Activated CD4-positive, alpha-beta memory T cell treated with anti-CD3 and anti-CD28 coated beads for 36 hours (primary cell): ENCODE measurements at places on chromosomes 6 and 20. TPM values are rescaled to one million over a fixed set of nuclear protein-coding genes. Genes with fewer than 3 reads are reported as not detected.
A peak's percentile ranks its signal among the peaks of the same experiment; 100 is the strongest.

The ECT2L gene
- not detected for total RNA-seq

- H3K27ac ChIP-seq, result no peak overlapping the region
- H3K4me1 ChIP-seq, result no peaks in the 10 kb centered on the region
- peaks cover 6% of the 10 kb centered on the region for H3K36me3 ChIP-seq
- H3K4me3 ChIP-seq, result no peak overlapping the region
Measured at GRCh38 chr6:38163186-38164130, 343.9 kb downstream of the ZFAND3 start.

GRCh38 chr6:18976966-18977365 lies 589.8 kb downstream of the RNF144B start:
- no peak overlapping the region for H3K27ac ChIP-seq
- H3K27me3 ChIP-seq, result no peaks in the 10 kb centered on the region
- no peaks in the 10 kb centered on the region for H3K4me1 ChIP-seq
- H3K4me3 ChIP-seq, result no peak overlapping the region
- no peak for DNase-seq
- no peaks in the 10 kb centered on the region for H3K36me3 ChIP-seq

DNA sequence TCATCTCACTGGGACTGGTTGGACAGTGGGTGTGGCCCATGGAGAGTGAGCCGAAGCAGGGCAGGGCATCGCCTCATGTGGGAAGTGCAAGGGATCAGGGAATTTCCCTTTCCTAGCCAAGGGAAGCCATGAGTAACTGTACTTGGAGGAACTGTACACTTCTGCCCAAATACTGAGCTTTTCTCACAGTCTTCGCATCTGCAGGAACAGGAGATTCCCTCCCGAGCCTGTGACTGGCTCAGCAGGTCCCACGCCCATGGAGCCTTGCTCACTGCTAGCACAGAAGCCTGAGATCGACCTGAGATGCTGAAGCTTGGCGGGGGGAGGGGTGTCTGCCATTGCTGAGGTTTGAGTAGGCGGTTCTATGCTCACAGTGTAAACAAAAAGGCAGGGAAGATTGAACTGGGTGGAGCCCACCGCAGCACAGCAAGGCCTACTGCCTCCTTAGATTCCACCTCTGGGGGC lies 10.4 kb upstream of the CALHM5 start:
- H3K4me1 ChIP-seq, result peaks cover 2% of the 10 kb centered on the region
- DNase-seq, result no peak
- peaks cover 36% of the 10 kb centered on the region for H3K27me3 ChIP-seq
- no peak overlapping the region for H3K27ac ChIP-seq
- no peaks in the 10 kb centered on the region for H3K36me3 ChIP-seq

- H3K27ac ChIP-seq, result peak overlapping the region; percentile 97
- peak overlapping the region; percentile 82 for H3K4me3 ChIP-seq
- H3K27me3 ChIP-seq, result no peaks in the 10 kb centered on the region
- peaks cover 68% of the 10 kb centered on the region for H3K36me3 ChIP-seq
- DNase-seq, result peak; percentile 12
Measured at GRCh38 chr20:53580376-53581111, 13.1 kb downstream of the ZNF217 start.

DNA sequence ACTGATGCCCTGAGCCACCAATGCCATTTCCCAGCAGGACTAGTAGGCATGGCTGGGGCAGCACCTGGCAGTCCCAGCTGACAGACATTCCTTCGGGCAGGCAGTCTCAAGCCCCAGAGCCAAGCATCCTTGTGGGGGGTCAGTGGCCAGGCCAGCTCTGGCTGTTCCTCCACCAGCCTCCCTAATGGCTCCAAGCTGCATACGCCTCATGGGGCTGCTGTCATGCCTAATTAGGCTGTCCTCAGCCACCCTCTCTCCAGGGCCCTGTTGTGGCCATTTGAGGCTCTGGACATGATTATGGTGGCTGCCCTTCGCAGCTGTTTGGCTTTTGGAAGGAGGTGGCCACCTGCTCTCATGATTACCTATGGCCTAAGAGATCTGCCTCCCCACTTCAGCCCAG lies 79.4 kb downstream of the DLGAP4 start:
- no peak overlapping the region for H3K27ac ChIP-seq
- no peaks in the 10 kb centered on the region for H3K36me3 ChIP-seq
- H3K4me3 ChIP-seq, result no peak overlapping the region
- H3K4me1 ChIP-seq, result no peaks in the 10 kb centered on the region

- H3K4me3 ChIP-seq, result no peak overlapping the region
- peaks cover 48% of the 10 kb centered on the region for H3K4me1 ChIP-seq
- peak; percentile 51 for DNase-seq
- no peaks in the 10 kb centered on the region for H3K36me3 ChIP-seq
- H3K27ac ChIP-seq, result peak overlapping the region; percentile 26
Measured at GRCh38 chr6:106149472-106150069, 63.4 kb downstream of the PRDM1 start.

The ANKRD6 gene
- 4.0 TPM for total RNA-seq

DNA sequence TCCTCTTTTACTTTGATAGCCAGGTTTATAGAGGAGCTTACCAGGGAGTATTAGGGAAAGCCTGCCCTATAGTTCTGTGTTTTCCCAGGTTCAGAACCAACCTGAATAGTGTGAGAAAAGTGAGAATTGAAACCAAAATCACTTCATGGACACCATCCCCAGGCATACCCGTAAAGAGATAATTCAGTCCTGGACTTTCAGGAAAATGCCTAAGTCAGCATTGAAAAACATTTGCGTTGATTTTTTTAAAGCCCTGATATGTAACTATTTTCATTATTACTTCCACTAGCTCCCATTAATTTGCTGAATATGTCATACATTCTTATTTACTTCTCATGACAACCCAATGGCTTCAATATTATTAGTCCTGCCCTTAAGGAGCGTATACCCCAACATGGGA lies 77.4 kb upstream of the TCF21 start:
- H3K4me3 ChIP-seq, result no peak overlapping the region
- peaks cover 2% of the 10 kb centered on the region for H3K4me1 ChIP-seq
- H3K27ac ChIP-seq, result no peak overlapping the region
- H3K27me3 ChIP-seq, result peaks cover 11% of the 10 kb centered on the region

DNA sequence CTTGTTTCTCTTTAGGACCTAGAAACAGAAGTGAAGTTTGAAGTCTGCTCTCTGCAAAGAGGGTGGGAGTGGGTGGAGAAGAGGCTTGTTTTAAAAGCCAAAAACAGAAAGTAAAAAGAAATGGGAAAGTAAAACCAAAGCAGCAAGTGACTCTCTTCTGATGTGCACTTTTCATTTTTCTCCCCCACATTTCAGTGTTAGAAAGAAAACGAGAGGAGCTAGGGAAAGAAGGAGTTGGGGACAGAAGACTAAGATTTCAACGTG lies 1.3 kb downstream of the C6orf141 start:
- no peak for DNase-seq
- H3K4me1 ChIP-seq, result peaks cover 23% of the 10 kb centered on the region
- H3K27me3 ChIP-seq, result peaks cover 26% of the 10 kb centered on the region
- H3K27ac ChIP-seq, result no peak overlapping the region
- H3K4me3 ChIP-seq, result peak overlapping the region; percentile 62

The ZNF311 gene
- total RNA-seq, result 0.99 TPM

GRCh38 chr20:54366669-54367344 lies 108.6 kb upstream of the DOK5 start:
- no peaks in the 10 kb centered on the region for H3K36me3 ChIP-seq
- H3K27ac ChIP-seq, result no peak overlapping the region
- no peaks in the 10 kb centered on the region for H3K4me1 ChIP-seq
- H3K4me3 ChIP-seq, result no peak overlapping the region
- H3K27me3 ChIP-seq, result peaks cover 5% of the 10 kb centered on the region
- DNase-seq, result no peak

DNA sequence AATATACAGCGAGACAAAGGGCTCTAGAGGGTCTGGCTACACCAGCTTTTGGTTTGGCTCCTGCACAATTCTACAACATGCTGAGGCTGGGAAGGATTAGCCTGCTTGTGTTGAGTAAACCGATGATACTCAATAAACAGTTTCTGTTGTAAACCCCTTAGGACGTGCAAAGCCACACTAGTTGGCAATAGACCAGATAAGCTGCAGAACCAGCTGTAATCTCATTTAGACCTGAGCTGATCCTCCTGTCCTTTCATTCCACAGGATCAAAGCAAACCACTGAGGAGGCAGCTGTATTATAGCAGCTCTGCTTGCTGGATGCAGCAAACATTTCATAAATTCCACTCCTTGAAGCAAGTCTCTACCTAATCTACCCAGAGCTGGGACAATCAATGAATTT lies 79.7 kb downstream of the MMS22L start:
- peaks cover 6% of the 10 kb centered on the region for H3K36me3 ChIP-seq
- no peaks in the 10 kb centered on the region for H3K4me1 ChIP-seq
- H3K27ac ChIP-seq, result no peak overlapping the region
- H3K27me3 ChIP-seq, result no peaks in the 10 kb centered on the region
- DNase-seq, result no peak

- no peaks in the 10 kb centered on the region for H3K27me3 ChIP-seq
- no peak overlapping the region for H3K4me3 ChIP-seq
- DNase-seq, result no peak
- no peak overlapping the region for H3K27ac ChIP-seq
- peaks cover 2% of the 10 kb centered on the region for H3K4me1 ChIP-seq
Measured at GRCh38 chr6:154895841-154896240, 99.3 kb upstream of the TIAM2 start.

GRCh38 chr6:138287144-138287955 lies 69.1 kb upstream of the PBOV1 start:
- H3K27me3 ChIP-seq, result no peaks in the 10 kb centered on the region
- H3K36me3 ChIP-seq, result no peaks in the 10 kb centered on the region
- H3K27ac ChIP-seq, result no peak overlapping the region
- DNase-seq, result peak; percentile 60
- H3K4me1 ChIP-seq, result peaks cover 3% of the 10 kb centered on the region
- H3K4me3 ChIP-seq, result no peak overlapping the region

DNA sequence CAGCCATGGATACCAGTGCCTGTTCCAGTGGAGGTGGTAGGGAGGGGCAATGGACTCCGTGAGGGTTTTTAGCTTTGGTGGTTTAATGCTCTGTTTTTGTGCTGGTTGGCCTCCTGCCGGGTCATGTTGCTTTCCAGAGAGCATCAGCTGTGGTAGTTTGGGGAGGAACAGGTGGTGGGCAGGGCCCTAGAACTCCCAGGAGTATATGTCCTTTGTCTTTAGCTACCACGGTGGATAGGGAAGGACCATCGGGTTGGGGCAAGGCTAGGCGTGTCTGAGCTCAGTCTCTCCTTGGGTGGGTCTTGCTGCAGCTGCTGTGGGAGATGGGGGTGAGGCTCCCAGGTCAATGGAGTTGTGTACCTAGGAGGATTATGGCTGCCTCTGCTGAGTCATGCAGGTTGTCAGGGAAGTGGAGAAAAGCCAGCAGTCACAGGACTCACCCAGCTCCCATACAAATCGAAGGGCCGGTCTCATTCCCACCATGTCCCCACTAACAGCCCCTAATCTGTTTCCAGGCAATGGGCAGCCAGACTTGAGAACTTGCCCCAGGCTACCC lies 38.9 kb downstream of the MRAP2 start:
- DNase-seq, result no peak
- H3K27me3 ChIP-seq, result peaks cover 4% of the 10 kb centered on the region
- H3K27ac ChIP-seq, result no peak overlapping the region
- no peaks in the 10 kb centered on the region for H3K36me3 ChIP-seq
- no peak overlapping the region for H3K4me3 ChIP-seq

DNA sequence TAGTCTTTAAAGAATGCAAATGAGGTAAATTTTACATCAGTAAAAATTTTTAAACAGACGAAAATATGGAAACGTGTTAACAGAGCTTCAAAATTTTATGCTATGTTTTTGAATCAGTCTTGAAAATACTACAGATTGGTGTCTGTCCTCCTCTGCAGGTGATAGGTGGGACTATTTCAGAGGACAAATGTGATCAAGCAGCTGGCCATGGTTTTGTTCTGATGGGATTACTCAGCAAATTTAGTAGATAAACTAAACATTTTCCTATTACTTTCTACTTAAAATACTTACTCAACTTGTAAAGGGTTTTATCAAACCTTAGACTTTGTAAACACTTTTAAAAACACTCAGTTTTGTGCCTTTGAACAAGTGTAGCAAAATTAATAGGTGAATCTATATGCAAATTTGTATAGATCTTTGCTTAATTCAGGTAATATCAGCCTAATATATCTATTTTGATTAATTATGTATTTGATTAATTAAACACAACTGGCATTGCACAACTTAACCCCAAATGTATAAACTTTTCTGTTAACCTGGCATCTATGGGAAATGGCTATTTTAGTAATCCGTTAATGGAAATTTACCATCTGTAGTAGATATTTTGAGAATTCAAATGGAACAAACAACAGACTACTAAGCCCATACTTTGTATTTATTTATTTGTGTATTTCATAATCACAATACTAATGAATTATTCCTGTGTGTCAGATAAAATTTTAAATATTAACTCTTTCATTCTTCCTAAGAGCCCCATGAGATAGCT lies 22.5 kb downstream of the ADGRB3 start:
- no peak overlapping the region for H3K27ac ChIP-seq
- H3K36me3 ChIP-seq, result no peaks in the 10 kb centered on the region
- DNase-seq, result no peak
- no peak overlapping the region for H3K4me3 ChIP-seq
- no peaks in the 10 kb centered on the region for H3K27me3 ChIP-seq

DNA sequence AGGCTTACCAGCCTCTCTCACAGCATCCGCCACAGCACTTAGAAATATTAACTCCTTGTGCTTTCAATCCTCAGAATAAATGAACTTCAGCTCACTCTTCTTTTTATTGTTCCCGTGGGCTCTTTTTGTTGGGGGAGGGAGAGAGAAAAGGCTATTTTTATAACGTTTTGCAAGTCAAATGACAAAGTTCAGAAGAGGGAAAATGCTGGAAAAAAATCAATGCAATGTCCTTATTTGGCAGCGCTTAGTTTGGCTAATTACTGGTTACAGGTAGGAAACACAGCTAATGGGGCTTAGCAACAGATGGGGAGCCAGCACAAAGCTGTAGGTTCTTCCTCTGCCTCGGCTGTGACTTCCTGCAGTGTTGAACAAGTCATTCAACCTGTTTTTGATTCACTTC lies 1067.0 kb upstream of the MAP3K7 start:
- H3K36me3 ChIP-seq, result no peaks in the 10 kb centered on the region
- H3K27ac ChIP-seq, result no peak overlapping the region
- no peak for DNase-seq
- no peak overlapping the region for H3K4me3 ChIP-seq
- H3K27me3 ChIP-seq, result no peaks in the 10 kb centered on the region
- no peaks in the 10 kb centered on the region for H3K4me1 ChIP-seq

DNA sequence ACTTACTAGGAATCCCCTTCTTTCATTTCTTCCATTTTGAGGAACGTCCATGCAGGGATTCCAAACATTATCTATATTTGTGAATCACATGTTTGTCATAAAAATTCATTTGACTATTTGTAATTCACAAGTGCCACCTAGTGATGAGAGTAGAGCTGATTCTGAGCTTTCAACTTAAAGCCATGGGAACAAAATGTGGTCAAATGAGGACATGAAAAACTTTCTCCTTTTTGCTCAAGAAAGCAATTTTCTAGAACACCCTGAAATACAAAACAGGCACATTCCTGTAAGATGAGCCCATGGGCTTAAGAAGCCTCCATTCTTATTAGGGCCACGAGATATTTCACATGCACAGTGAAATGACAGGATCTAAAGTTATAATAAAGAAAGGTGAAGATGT lies 12.3 kb downstream of the MAP3K7 start:
- peaks cover 5% of the 10 kb centered on the region for H3K4me1 ChIP-seq
- peaks cover 4% of the 10 kb centered on the region for H3K36me3 ChIP-seq
- no peaks in the 10 kb centered on the region for H3K27me3 ChIP-seq

The LYRM2 gene
- 26.4 TPM for total RNA-seq
